DND-41 (cell line): ENCODE measurements at places on chromosomes 4 and X.

GRCh38 chrX:110584083-110584482 is 211.5 kb downstream of the CHRDL1 start:
- no peak for DNase-seq

DNA sequence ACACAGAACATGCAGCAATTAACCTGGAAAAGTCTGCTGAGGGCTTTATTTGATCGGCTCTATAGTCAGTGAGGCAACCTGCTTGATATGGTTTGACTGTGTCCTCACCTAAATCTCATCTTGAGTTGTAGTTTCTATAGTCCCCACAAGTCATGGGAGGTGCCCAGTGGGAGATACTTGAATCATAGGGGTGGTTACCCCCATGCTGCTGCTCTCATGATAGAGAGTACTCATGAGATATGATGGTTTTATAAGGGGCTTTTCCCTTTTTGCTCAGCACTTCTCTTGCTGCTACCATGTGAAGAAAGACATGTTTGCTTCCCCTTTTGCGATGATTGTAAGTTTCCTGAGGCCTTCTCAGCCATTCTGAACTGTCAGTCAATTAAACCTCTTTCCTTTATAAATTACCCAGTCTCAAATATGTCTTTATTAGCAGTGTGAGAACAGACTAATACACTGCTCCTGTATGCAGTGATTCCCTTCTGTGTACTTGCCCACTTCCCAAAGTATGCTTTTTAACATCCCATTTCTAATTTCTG is 78.2 kb downstream of the NPFFR2 start:
- no peak for DNase-seq

- DNase-seq: no peak
Measured at GRCh38 chr4:8355864-8356565, 84.5 kb downstream of the ACOX3 start.

GRCh38 chr4:17577665-17578481 is 875 bp downstream of the LAP3 start:
- peak; percentile 35 for DNase-seq

- DNase-seq: no peak
Measured at GRCh38 chr4:110830461-110830860, 207.6 kb upstream of the PITX2 start.

- DNase-seq: no peak
Measured at GRCh38 chr4:98166025-98166730, 22.9 kb upstream of the STPG2 start.

GRCh38 chrX:48475296-48475695 is 703 bp upstream of the FTSJ1 start:
- DNase-seq: peak; percentile 21

- no peak for DNase-seq
Measured at GRCh38 chr4:84639145-84639544, 56.2 kb downstream of the CDS1 start.

- DNase-seq: no peak
Measured at GRCh38 chr4:158172261-158173258, at the start of gene GASK1B. Gene GASK1B, minus strand, starts transcription at chr4:158173025. Its CDS starts 1,650 bp downstream, at chr4:158171375.

GRCh38 chr4:150986085-150986484 is 29.0 kb downstream of the LRBA start:
- DNase-seq: no peak

DNA sequence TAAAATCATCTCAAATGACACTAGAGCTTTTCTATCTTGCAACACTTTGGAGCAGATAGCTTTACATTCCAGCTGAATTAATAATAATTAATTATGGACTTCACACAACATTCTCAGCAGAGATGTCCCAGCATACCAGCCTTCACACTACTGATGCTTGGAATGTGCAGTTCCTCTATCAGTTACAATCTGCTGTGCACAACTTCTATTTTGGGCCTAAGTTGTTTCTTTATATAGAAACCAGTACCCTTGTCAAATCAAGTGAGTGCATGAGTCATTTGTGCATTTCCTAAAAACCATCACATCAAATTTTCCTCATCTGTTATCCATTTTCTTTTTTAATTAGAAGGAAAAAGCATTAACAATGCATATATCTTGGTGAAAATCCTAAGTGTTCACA is 8.8 kb upstream of the RASL11B start:
- no peak for DNase-seq

GRCh38 chr4:126328914-126329313 is 1014.2 kb downstream of the FAT4 start:
- no peak for DNase-seq

DNA sequence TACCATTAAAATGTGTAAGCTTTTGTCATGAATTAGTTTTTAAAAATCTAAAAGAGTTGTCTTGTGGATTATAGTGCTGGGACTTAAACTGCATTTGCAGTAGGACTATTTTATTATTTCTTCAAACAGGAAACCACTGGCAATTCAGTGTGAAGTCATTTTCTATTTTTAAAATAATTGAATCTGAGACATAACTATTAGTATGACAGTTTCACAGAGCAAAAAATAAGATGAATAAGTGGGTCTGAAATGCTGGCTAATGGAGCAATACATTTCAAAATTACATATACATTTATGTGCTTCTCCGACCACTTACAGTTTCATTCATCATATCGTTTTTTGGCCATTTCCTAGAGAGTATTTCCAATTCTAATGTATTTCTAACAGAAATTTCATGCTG is 75.3 kb upstream of the RAPGEF2 start:
- DNase-seq: no peak

DNA sequence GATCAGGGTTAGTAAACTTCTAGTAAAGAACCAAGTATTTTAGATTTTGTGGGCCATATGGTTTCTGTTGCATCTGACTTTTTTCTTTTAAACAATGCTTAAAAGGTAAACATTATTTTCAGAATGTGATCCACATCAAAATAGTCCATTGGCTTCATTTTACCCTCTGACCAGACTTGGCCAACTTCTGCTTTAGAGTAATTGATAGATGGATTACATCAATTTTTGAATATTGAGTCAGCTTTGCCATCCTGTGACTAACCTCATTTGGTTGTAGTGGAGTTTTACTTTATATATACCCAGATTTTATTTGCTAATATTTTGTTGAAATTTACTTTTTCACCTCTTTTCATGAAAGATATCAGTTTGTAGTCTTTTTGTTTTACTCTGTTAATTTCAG is 559.8 kb downstream of the TLL1 start:
- DNase-seq: no peak

DNA sequence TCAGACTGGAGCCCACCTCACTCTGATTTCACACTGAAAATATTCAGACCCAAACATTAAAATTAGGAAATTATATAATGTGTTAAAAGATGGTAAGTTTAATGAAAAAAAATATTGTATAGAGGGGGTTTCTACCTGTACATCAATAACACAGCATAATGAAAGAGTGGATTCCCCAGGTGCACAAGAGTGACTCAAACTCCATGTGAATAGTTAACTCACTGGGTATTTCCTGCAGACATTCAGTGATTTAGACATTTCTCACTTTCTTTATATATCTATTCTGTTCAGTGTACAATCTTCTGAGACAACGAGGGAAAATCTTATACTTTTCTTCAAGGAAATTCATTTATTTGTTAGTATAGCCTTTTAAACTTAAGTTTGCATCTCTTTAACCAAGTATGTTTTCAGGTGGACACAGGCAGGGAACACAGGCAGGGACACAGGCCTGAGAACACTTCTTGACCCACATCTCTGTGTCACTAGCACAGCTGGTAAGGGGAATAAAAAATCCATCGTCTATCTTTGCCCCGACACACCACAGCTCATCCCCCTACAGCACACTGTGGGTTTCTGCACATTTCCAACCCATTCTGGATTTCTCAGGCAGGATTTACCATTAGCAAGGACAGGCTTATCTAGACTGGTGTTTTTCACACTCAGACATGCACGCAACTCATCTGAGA is 525.5 kb upstream of the BOD1L1 start:
- no peak for DNase-seq

- DNase-seq: no peak
Measured at GRCh38 chr4:26206339-26206738, 114.5 kb upstream of the RBPJ start.

DNA sequence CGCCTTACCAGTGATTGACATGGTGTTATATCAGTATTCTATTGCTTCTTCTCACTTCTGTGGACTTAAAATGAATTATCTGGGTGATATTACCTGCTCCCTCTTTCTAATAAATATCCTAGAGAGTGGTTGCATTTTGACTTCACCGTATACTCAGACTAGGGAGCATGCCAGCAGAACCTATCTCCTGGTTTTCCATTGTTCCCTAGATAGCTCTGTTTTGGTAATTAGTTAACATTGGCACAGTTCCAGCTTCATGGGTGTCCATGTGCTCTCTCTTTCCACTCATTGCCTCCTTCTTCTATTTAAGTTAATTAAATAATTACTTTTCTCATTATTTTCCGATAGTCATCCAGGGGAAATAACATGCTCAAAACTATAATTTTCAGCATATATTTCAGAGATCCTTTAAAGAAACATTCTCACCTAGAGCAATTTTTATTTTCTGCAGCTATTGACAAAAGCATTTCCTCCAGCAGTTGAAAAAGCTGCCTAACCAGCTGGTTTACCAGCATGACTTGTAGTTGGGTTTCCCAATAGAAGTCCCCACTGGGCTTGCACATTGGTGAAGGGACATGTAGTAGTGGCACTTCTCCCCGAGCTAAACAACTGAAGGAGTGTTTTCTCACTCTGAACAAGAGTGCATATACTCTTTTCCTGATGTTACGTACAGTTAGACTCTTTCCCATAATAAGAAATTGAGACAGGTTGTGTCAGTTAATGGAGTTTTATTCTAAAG is 27.9 kb upstream of the PAPSS1 start:
- no peak for DNase-seq

- no peak for DNase-seq
Measured at GRCh38 chr4:74768857-74769525, 25.3 kb downstream of the BTC start.

GRCh38 chrX:33906971-33907370 is 225.1 kb downstream of the FAM47A start:
- DNase-seq: no peak

DNA sequence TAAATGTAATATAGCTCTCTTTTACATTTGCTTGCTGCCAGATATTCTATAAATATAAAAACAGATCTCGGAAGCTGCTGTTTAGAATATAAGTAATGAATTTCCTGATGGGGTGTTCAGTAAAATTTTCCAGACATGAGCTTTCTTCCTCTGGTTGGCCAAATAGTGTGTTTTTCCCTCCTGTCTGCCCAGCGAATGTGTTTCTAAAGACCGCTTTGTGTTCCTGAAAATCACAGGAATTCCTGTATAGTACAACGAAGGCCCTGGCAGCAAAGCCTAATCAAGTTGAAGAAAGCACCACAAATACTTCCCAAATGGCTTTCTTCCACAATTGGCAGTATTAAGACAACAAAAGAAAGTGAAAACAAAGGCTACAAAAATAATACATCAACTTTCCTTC is 494.1 kb downstream of the INPP4B start:
- no peak for DNase-seq

DNA sequence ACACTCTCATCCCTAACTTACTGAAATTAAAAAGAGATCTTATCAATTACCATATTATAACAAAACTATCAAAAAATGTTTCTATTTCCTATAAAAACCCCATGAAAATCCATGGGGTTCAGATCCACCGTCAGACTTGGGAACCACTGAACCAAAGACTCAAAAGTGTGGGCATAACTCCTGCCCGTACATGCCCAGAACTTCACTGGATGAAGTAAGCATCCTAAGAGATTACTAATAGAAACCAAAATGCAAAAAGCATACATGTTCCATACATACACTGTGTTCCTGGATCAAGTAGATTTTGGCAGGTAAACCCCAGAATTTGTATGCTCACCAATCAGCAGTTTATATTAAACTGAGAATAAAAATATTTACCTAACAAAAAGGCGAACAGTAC is 66.1 kb downstream of the PRSS12 start:
- no peak for DNase-seq

GRCh38 chr4:15756361-15756861 is 21.7 kb upstream of the CD38 start:
- peak; percentile 86 for DNase-seq

DNA sequence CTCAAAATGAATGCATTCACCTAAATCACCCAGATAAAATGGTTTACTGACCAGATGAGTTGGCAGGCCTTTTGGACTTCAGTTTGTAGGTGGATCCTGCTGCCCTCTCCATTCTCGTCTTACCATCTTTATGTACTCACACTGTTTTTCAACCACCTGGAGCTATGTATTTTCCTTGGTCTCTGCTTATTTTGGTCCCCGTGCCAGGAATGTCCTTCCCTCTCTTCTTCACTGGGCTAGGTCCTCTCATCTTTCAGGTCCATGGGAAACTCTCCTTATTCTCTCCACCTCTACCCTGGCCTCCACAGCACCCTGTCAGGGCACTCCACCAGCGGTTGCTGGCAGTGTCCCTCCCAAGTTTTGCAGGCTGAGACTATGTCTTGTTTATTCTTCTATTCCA is 2.6 kb downstream of the GPRIN3 start:
- DNase-seq: no peak

DNA sequence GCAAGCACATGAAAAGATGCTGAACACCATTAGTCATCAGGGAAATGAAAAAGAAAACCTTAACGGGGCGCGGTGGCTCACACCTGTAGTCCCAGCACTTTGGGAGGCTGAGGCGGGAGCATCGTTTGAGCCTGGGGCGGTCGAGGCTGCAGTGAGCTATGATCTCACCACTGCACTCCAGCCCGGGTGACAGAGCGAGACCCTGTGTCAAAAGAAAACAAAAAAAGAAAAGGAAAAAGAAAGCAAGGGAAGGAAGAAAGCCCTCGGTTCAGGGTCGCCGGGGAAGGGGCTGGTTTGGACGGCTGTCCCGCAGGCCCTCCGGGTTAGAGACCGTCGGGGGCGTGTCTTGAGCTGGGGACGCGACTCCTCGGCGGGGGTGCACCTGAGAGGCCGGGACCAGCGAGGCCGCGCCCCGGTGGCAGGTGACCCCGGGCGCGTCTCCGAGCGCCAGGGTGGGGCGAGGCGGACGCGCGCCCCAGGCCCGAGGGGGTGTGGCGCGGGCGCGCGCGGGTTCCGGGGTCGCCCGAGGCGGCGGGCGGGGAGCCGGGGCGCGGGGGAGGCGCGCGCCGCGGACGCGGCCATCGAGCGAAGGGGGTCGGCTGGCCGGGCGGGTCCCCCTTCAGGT is 478 bp upstream of the PLXNA3 start:
- peak; percentile 54 for DNase-seq

GRCh38 chrX:545452-545885 is 85.1 kb upstream of the SHOX start:
- no peak for DNase-seq

DNA sequence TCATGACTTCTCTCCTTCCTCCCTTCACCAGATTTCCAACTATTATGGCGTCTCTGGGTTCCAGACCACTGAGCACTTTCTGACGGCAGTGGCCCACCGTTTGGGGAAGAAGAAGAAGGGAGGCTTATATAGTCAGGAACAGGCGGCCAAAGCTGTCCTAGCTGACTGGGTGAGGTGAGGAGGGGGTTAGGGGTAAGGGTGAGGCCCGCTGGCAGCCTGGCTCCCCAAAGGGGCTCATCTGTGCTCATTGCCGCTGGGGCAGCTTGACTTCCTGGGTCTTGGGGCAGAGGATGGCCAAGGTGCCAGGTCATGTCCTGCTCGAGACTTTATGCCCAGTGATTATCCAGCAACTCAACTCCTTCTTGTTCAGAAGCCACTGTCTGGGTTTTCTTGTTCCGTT is 21.8 kb downstream of the GNL3L start:
- no peak for DNase-seq
